ENCODE measurements at places on chromosomes 7 and 10.

- DNase-seq, result no peak
These were observed 42.7 kb downstream of the LIMK1 start for GRCh38 chr7:74126220-74126880.

DNA sequence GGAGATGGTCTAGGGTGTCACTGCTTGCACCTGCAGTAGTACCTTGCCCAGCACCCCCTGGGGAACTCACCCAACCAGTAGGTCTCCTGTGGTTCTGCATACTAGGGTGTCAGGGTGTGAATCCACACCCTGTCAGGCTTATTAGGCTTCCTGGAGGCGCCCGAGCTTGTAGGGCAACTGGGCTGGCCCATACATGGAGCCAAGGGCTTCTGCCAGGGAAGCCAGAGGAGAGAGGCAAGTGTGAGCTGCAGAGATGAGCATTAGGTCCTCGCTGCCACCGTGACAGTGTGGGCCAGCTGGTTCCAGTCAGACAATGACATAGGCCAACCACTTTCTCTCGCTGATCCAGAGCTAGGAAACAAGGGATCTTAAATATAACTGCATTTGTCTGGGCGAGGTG is 11.2 kb downstream of the MXI1 start:
- DNase-seq, result no peak

GRCh38 chr10:27297844-27298521 is 57.4 kb upstream of the ACBD5 start:
- DNase-seq, result no peak

- DNase-seq, result no peak
These were observed 736 bp upstream of the ITIH5 start for GRCh38 chr10:7667262-7668141.

Measured in T follicular helper cell (primary cell).